ENCODE measurements at places on chromosomes 11 and 22.

DNA sequence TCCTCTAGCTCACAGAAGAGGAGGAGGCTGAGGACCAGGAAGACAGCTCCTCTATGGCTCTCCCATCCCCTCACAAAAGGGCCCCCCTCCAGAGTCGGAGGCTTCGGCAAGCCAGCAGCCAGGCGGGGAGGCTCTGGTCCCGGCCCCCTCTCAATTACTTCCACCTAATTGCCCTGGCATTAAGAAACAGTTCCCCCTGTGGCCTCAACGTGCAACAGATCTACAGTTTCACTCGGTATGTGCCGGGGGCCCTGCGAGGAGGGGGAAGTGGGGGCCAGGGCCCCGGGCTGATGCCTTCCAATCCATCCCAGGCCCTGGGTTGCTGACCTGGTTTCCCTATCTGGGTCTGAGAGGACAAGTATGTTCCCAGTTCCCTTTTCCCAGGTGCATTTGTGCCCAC is 7.9 kb downstream of the FOXR1 start:
- no peak for DNase-seq

GRCh38 chr11:10984742-10985141 is 126.9 kb upstream of the ZBED5 start:
- DNase-seq, result no peak

GRCh38 chr22:22753526-22754267 is 109.3 kb downstream of the GGTLC2 start:
- DNase-seq, result peak; percentile 65

DNA sequence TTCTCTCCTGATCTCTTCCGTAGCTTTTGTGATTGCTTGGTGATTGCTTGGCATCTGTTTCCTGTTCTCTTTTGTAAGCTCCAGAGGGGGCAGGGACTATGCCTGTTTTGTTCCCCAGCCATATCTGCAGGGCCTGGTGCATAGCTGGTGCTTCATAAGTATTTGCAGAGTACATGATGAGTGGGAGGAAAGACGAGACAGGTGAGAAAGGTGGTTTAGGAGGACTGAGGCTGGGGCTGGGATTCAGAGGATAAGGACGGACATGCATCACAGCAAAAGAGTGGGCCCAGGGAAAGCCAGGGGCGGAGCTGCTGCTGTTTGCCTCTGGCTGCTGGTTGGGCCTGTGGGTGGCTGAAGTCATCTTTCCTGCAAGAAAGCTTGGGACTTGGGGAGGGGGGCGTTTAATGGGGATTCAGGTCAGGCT is 62.4 kb downstream of the DSCAML1 start:
- DNase-seq, result peak; percentile 92

- DNase-seq, result no peak
These were observed 83.7 kb downstream of the MAML2 start for GRCh38 chr11:96259134-96259830.

- no peak for DNase-seq
These were observed 30.1 kb downstream of the GRAMD4 start for GRCh38 chr22:46650078-46650810.

GRCh38 chr11:119374632-119375336 is 6.7 kb downstream of the USP2 start:
- no peak for DNase-seq

DNA sequence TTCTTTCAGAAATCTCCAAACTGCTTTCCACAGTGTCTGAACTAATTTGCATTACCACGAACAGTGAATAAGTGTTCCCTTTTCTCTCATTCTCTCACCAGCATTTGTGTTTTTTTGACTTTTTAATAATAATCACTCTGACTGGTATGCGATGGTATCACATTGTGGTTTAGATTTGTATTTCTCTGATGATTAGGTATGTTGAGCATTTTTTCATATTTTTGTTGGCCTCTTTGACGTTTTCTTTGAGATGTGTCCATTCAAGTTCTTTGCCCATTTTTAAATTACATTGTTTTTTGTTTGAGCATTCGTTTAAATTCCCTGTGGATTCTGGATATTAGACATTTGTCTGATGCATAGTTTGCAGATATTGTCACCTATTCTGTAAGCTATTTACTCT is 1639.6 kb upstream of the TENM4 start:
- no peak for DNase-seq

DNA sequence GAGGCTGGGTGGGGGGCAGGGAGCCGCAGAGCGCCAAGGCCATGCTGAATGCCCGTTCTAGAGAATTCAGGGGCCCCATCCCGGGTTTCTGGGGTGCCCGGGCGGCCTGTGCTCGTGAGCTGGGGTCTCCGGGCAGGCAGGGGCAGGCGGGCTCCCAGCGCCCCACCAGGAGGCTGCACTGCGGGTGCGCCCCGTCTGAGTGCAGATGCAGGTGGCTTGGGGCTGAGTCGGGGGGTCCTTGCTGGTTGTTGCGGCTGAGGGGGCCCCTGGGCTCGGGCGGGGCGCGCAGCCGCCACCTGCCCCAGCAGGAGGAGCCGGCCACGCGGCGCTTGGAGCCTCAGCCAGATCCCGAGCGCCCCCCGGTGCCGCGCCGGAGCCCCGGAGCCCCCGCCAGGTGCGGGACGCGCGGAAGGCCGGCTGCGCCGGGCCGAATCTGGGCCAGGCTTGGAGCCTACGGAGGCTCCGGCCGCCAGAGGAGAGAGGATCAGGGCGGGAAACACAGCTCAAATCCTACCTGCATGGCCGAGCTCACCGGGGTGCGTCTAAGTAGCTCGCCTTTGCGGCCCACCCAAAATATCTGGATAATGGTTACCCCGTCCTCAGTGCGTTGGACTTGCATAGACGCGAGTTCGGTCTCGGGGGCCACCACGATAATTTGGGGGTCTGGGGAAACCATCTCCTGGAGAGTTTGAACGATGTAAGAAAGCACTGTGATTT is 590 bp upstream of the IGF2 start:
- DNase-seq, result no peak

DNA sequence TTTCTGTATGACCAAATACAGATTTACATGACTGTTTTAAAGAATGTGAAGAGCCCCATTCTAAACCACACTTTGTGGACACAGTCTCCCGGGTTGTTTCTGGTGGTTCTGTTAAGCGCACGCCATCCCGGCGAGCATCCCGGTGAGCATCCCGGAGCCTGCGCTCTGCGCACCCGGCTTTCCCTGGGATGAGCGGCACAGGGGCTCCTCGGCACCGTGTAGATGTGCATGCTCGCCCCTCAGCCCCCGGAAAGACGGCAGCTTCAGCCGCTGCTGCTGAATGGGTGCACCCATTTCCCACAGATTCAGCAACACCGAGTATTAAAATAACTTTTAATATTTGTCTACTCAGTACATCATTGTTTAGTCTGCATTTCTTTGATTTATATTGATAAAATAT is 36.0 kb downstream of the GLB1L2 start:
- DNase-seq, result no peak

GRCh38 chr11:110720431-110721275 is 8.4 kb upstream of the ARHGAP20 start:
- DNase-seq, result no peak

DNA sequence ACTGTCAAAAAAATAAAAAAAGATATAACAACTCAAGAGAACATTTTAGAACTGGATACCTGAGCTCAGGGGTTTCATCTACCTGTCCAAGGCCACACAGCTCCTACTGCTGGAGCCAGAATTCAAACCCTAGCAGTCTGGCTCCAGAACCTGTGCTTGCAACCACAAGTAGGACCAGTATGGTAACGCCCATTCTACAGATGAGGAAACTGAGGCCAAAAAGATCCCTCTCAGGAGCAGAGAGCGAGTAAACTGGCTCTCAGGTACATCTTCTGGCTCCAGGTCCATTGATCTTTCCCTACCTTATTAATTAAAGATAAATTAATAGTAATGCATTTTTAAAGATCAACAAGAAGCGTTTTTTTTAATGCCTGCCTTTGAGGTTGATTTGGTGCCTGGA is 19.2 kb downstream of the P2RX3 start:
- no peak for DNase-seq

DNA sequence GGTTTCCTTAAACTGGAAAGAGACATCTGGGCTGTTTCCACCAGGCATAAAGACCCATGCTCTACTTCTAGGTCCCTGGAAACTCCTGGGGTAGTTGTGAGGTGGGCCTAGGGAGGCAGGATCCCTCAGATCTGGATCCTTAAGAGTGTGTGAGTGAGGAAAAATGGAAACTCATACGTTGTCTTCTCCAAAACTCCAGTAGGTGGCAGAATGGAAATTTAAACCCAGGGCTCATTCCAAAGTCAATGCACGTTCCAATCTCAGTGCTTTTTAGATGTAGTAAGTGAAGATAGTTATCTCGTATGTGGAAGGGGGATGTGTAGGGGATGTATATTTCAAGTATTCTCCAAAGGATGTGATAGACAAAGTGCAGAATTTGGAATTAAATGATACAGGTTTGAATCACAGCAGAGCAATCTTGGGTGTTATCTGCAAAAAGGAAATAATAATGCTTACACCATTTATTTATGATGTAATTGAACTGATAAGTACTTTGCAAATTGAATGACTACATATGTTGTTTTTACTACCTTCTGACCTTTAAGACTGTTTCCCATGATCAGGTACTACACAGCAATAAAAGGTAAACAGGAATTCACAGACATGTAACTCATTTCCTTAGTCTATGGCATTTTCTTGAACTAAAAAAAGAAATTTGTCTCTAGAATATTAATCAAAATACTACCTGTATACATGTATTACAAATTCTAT is 13.1 kb upstream of the MMP1 start:
- peak; percentile 17 for DNase-seq

DNA sequence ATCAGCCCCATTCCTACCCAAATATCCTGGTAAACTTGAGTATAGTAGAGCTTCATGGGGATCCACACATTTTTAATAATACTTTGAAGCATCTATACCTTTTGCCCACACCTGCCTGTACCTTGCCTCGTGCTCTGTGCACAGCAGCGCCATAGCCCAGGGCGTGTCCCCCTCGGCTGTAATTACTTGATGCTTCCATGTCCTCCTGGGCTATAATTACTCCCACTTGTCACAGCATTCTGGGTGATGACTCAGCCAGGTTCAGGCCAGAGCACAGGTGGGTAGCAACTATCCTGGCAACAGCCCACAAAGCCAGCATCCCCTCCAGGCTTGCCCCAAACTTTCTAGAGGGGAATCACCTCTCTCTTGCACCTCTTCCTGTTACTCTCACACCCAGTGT is 23.7 kb upstream of the SLC36A4 start:
- peak; percentile 86 for DNase-seq

- peak; percentile 11 for DNase-seq
These were observed 33.4 kb upstream of the APOL5 start for GRCh38 chr22:35684270-35684700.

DNA sequence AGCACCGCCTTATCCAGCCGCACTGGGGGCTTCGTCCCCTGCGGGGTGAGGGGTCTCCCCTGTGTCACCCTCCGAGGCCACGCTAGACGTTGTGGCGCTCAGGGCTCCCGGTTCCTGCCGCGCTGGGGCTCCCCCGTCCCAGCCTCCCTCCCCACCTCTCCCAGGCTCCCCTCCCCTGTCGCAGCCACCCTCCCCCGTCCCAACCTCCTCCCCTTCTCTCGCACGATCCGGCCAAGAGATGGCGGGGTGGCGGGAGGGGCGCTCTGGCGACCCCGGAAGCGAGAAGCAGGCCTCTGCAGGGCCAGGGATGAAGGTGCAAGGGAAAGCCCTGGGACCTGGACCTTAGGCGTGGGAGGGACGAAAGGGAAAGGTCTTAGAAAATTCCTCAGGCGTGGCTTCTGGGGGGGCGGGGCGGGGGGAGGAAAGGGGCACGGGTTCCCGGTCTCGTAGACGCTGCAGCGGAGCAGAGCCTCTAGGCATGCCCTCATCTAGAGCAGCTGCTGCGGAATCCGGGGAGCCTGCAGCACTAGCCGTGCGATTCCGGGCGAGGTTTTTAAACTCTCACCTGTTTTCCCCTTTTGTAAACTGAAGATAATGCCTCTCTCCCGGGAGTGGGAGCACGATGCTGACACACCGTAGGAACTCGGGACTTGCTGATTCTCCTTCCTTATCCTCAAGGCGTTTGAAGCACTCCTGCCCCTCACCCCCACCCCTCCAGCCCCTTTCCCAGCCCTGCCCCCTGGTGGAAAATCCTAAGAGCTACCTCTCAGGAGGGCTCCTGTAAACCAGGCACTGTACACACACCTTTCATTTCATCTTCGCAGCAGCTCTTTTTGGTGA is 14.4 kb downstream of the KCNJ5 start:
- peak; percentile 51 for DNase-seq

DNA sequence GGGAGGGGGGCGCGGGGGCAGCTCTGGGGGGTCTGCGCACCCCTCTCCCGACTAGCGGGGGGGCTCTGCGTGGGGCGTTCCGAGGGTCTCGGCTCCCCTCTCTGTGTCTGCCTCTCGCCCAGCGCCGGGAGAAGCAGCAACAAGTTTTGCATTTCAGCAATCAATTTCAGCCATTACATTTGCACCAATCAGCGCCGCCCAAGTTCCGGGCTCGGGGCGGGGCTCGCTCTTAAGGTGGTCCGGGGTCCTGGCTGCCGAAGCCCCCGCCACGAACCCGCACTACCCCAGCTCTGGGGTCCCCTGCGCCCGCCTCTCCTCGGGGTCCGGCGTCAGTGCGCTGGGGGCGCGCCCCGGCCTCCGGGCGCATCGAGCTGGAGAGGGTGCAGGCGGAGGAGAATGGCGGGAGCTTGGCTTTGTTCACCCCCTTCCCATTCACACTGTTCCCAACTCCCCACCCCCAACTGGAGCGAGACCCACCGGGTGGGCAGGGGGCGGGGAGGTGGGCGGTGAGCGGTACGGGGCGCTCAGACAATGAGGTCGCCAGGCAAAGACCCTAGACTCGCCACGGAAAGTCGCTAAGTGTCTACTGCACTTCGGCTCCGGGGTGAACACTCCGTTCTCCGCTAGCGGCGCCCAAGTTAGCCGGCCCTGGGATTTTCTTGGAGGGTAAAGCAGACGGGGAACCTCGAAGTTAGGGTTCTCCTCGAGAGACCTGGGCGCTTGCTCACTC is at the start of gene MN1:
Gene MN1, minus strand, starts transcription at position 141 of the 730 bp plus-strand sequence. CDS start 1,213 bp downstream, outside the sequence.
- DNase-seq, result no peak

GRCh38 chr11:122853971-122854446 is 15.7 kb downstream of the CRTAM start:
- DNase-seq, result peak; percentile 66

GRCh38 chr22:40603088-40603605 is 33.4 kb downstream of the MRTFA start:
- no peak for DNase-seq

DNA sequence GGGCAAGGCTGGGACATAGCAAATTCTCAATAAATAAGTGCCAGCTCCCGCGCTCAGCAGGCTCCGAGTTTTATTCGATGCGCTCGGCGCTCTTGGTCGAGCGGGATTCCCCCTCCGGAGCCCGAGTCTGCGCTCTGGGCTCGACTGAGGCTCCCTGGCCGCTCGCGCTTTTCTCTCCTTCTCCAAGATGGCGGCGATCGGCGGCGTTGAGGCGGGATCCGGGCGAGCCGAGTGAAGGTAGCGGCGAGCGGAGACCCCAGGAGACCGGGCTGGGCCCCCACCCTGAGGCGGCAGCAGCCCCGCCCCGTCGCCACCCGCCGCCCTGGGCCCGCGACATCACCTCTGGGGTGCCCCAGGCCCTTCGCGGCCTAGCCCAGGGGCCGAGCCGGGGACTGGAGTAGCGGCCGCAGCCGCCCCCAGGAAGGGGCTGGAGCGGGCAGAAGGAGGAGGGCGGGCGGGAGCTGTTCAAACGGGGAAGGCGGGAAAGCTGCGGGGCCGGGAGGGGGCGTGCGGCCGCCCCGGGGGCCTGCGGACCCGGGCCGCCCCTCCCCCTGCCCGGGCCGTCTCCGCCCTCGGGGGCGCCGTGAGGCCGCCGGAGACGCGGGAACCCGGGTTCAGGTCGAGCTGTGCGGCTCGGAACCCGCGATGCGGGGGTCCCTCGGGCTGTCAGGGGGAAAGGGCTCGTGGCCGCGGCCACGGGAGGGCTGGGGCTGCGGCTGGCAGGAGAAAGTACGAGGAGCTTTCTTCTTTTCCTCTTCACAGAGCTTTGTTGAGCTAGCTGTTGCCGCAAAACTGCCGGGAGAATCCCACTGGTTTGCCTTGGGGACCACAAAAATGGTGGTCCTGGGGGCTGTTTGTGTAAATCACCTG is at the start of gene HMGXB4:
Gene HMGXB4, plus strand, starts transcription at position 173 of the 870 bp plus-strand sequence. CDS start 4,898 bp downstream, outside the sequence.
- peak; percentile 67 for DNase-seq
